ENCODE measurements at places on chromosomes 7 and 10.

DNA sequence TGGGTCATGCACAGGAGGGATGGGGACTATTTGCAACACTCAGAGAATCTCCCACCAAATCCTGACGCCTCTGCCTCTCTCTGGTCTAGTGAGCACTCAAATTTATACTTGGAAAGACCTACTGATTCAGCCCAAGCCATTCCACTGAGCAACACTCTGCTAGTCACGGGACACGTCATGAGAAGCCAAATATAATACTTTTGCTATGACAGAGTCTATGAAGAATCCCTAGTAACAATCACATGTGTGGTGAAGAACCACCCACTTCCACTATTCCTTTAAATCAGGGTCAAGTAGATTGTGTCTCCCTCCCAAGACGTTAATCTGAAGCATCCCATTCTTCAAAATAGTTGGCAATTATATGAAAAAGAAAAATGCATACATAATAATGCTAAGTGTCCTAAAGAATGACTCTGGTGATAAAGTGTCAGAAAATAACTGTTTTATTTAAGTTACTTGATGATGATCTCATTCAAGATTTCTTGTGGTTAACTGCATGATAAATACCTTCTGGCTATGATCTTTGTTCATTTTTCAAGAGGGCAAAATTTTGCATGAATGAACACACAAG lies 28.5 kb downstream of the CHCHD3 start:
- no peak for DNase-seq
- H3K4me3 ChIP-seq: no peak overlapping the region
- H3K4me1 ChIP-seq: peaks cover 27% of the 10 kb centered on the region
- peaks cover 7% of the 10 kb centered on the region for H3K36me3 ChIP-seq

DNA sequence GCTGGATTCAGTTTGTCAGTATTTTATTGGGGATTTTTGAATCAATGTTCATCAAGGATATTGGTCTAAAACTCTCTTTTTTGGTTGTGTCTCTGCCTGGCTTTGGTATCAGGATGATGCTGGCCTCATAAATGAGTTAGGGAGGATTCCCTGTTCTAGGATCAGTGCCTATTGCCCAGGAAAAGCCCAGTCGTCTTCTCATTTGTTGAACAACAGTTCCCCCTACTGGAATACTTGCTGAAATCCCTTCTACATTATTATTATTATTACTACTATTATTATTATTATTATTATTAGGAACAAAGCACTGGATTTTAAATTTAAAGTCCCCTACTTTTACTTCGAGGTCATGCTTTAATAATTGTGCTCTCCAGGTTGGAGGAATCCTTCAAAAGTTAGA lies 528.9 kb downstream of the MAGI2 start:
- no peaks in the 10 kb centered on the region for H3K36me3 ChIP-seq
- H3K27ac ChIP-seq: no peak overlapping the region
- H3K27me3 ChIP-seq: no peaks in the 10 kb centered on the region
- H3K4me1 ChIP-seq: no peaks in the 10 kb centered on the region
- H3K4me3 ChIP-seq: no peak overlapping the region

DNA sequence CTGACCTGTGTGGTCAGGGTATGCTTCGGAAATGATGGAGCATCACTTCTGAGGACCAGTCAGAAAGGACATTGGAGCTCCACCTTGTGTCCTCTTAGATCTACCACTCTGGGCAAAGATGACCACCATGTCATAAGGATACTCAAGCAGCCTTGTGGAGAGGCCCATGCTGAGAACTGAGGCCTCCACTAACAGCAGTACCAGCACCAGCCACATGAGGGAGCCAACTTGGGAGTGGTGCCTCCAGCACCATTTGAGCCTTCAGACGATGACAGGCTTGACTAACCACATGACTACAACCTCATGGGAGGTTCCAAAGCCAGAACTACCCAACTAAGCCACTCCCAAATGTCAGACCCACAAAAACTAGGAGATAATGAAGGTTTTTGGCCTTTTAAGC lies 116.0 kb downstream of the NPTX2 start:
- H3K27ac ChIP-seq: no peak overlapping the region
- no peaks in the 10 kb centered on the region for H3K27me3 ChIP-seq
- no peaks in the 10 kb centered on the region for H3K36me3 ChIP-seq

GRCh38 chr10:118497227-118497626 lies 98.2 kb downstream of the PRLHR start:
- H3K4me3 ChIP-seq: no peak overlapping the region
- H3K27ac ChIP-seq: no peak overlapping the region
- no peaks in the 10 kb centered on the region for H3K36me3 ChIP-seq
- no peak for DNase-seq
- H3K27me3 ChIP-seq: no peaks in the 10 kb centered on the region

DNA sequence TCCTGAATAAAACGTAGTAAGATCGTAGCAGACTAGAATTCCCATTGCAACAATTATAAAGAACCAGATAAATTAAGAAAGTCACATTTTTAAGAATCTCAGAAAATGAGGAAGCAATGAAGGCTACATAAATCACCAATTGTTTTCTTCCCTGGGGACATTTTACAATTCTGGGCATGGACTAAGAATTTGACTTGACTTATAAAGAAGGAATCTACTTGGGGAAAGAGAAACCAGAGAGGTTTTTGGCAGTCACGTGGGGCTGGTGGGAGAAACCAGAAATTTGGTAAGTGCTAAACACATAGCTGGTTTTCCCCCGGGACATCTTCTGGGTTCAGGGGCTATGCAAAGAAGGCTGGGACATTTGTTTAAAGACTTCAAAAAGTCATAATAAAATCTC lies 109.8 kb upstream of the IL6 start:
- no peaks in the 10 kb centered on the region for H3K27me3 ChIP-seq
- no peak for DNase-seq
- H3K4me1 ChIP-seq: peaks cover 2% of the 10 kb centered on the region
- H3K4me3 ChIP-seq: no peak overlapping the region
- no peak overlapping the region for H3K27ac ChIP-seq

Data from RWPE2 (cell line).